Bronchial smooth muscle cell (primary cell): ENCODE measurements at places on chromosomes 11 and 22. TPM values are rescaled to one million over a fixed set of nuclear protein-coding genes. Genes with fewer than 3 reads are reported as not detected.

PRSS23 gene
- 70.3 and 151 TPM in 2 replicates for total RNA-seq

TRPT1 gene
- 29.6 and 35.1 TPM in 2 replicates for total RNA-seq

RBMXL2 gene
- total RNA-seq = not detected in 2 replicates

RFPL1 gene
- not detected in 2 replicates for total RNA-seq

DEUP1 gene
- total RNA-seq = not detected in 2 replicates

TMEM132A gene
- total RNA-seq = 9.0 and 10.7 TPM in 2 replicates

FJX1 gene
- 3.8 and 4.6 TPM in 2 replicates for total RNA-seq

EMSY gene
- total RNA-seq = 6.0 and 6.3 TPM in 2 replicates
